ENCODE measurements at places on chromosomes 4 and X. TPM values are rescaled to one million over a fixed set of nuclear protein-coding genes. Genes with fewer than 3 reads are reported as not detected.

GRCh38 chr4:179615704-179616103 lies 2173.5 kb upstream of the AGA start:
- DNase-seq, result no peak

DNA sequence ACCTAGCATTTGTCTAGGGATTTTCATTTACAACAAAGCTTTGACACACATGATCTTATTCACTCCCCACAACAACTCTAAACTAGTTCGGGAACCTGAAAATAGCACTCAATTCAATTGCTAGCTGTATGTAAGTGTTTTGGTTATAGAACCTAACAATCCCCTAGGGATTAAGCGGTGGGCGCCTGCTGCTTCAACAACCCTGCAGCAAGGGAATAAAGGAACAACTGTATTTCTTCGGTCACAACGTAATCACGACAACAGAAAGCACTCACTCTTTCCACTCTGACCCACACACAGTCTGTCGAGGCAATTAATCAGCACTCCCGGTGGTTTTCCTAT lies 674 bp upstream of the DIAPH2 start:
- DNase-seq, result no peak

DNA sequence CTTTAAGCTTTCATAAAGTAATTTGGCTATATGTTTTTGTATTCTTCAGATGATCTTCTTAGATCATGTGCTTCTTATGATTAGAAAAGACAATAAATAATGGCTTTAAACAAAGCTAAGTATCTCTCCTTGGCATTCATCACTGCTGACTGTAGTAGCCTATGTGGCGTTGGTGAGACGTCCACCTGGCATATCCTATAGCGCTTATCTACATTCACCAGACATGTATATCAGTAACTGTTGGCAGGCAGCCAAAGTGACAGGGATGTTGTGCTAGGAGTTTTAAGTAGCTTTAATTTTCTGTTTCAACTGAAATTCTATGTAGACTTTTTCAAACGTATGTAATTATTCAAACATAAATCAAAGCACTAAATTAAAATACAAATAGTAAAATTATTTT lies 276.4 kb downstream of the IL15 start:
- DNase-seq, result no peak

DNA sequence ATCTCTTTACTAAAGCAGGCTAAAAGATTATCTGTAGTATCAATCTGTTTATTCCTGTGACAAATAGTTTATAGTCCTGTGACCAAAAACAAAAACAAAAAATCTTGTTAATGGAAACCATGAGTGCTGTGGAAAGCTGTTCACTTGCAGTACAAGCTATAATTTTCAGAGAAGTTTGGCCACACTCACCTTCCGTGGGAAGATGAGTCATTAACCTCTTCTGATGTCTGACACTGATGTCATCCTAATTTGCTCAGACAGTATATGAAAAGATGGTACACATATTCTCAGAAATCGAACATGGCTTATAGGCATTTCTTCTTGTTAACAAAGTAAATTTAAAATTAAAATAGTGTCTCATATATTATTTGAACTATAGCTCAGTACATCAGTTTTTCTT lies 19.9 kb upstream of the ENPP6 start:
- DNase-seq, result no peak

DNA sequence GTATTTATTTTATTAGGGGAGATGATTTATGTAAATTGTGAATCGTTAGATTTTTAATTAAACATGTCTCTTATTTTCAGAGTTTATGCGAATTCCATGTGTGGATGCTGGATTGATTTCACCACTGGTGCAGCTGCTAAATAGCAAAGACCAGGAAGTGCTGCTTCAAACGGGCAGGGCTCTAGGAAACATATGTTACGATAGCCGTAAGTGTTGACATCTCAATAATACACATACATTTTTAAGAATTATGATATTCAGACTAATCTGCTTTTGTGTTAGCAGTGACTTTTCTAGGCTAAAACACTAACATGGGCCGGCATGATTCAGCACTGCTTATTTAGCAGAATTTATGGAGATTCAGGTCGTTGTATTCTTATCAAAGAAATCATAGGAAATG lies 91.2 kb downstream of the RAP1GDS1 start:
- no peak for DNase-seq

DNA sequence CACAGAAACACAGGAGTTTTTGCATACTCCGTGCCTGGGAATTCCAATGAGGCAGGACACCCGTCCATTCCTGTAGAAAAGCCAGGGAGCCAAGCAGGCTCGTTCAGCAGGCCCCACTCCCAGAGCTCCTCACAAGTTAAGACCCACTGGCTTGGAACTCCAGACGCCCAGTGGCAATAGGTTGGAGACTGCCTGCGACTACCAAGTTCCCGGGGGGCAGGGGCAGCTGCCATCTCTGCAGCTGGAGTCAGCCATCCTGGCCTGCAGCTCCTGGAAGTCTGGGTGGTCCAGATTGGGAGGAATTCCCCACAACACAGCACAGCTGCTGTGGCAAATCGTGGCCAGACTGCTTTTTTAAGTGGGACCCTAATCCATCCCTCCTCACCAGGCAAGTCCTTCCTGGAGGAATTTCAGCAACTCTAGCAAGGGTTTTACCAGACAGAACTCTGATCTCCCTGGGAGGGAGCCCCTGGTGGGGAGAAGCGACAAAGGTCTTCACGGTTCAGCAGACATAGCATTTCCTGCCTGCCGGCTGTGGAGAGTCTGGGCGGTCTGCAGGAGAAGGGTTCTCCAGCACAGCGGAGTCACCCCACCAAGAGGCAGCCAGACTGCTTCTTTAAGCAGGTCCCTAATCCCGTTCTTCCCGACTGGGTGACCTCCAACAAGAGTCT lies 231.9 kb downstream of the STPG2 start:
- no peak for DNase-seq

GRCh38 chr4:95674521-95674981 lies 125.8 kb upstream of the UNC5C start:
- DNase-seq, result no peak

DNA sequence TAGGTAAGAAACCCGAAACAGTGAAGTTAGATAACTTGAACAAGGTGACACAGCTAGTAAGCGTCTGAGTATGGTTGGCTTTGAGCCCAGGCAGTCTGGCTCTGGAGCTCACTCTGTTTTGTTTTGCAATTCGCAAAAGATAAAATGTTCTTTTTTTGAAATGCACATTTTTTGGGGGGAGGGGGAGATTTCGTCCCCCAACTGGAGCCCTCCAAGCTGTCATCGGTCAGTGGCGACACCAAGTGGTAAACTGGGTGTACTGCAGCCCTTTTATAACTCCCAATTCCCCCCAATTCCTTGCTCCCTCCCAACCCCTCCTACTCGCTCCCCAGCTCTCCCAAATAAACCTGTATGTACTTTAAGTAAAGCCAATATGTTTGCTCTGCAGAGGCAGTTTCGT lies 2.8 kb upstream of the CLCN5 start:
- no peak for DNase-seq

- no peak for DNase-seq
Measured at GRCh38 chr4:90060039-90060438, 67.2 kb upstream of the CCSER1 start.

DNA sequence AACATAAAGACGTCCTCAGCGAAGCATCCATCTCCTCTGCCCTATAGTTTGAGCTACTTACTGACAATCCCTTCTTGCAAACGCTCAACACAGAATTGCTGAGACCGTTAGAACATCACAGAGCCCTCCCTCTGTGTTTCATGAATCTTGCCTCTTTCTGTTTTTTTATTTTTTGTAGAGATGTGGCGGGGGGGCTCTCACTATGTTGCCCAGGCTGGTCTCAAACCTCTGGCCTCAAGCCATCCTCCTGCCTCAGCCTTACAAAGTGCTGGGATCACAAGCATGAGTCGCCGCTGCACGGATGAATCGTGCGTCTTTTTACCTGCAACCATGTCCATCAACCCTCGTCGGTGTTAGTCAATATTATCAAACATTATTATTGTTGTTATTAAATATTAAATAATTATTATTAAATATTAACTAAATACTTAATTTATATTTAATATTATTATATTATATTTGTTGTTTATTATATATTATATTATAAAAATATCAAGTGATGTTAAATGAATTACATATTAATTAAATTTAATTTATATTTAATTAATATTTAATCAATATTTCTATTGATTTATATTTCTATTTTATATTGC lies 200.7 kb downstream of the CRLF2 start:
- no peak for DNase-seq

DNA sequence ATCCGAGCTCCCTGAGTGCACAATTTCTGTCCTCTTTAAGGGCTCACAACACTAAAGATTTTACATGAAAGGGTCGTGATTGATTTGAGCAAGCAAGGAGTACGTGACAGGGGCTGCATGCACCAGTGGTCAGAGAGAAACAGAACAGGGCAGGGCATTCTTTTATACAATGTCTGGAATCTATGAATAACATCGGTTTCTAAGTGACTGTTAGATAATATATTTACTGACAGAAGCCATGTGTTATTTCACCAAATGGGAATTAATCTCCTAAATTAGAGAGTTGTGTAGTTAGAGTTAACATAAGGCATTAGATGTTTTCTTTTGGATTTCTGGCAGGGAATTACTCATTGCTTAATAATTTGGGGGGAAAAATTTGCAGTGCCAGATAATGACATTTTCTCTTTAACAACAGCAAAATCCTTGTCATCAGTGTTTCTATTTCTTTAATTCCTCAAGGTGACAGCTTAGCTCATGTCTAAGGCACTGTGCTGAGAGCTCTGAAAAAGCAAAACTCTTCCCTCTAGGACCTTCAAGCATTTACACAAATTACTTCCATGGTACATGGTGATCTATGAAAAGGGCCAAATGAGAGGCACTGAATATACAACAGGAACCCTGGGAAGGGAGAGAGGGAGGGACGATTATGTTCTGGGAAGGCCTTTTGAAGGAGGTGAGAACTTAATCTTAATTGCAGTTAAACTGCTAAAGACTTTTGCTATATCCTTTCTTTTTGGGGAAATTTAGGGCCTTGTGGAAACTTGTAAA lies 145.0 kb downstream of the RTL3 start:
- DNase-seq, result no peak

DNA sequence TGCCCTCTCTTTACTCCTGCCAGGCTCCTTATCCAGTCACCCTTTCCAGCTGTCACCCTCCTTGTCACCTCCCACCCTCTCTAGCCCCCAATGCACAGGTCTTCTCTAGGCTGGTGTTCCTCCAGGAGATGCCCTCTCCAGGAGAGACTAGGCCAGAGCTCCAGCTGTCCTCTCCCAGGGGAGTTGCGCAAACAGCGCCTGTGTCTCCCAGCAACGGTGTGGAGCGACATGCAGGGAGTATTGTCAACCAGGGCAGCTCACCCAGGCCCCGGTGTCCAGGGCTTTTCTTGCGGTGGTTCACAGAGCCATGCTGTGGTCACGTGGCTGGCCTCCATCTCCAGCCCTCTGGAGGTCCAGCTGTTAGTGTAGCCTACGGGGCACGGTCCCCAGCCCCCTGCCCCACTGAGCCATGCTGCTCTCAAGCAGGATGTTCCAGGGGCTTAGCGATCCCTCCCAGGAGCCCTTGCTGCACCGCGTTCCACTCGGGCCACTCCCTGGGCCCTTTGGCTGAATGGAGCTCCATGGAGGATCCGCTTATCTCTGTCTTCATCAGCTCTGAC lies 34.8 kb downstream of the CCNQ start:
- no peak for DNase-seq

The STEEP1 gene
- 45.4 TPM for total RNA-seq

The UPF3B gene
- total RNA-seq, result 4.5 TPM

The HSD17B13 gene
- total RNA-seq, result not detected

The MAGED4 gene
- total RNA-seq, result 2.8 TPM

The TLR10 gene
- total RNA-seq, result 0.03 TPM

The ADH6 gene
- total RNA-seq, result not detected
